ENCODE measurements at places on chromosomes 5 and 9.

GRCh38 chr9:94126844-94127243 lies 42.6 kb downstream of the PTPDC1 start:
- no peak for DNase-seq

GRCh38 chr5:2023196-2023595 lies 140.5 kb upstream of the IRX4 start:
- no peak for DNase-seq

DNA sequence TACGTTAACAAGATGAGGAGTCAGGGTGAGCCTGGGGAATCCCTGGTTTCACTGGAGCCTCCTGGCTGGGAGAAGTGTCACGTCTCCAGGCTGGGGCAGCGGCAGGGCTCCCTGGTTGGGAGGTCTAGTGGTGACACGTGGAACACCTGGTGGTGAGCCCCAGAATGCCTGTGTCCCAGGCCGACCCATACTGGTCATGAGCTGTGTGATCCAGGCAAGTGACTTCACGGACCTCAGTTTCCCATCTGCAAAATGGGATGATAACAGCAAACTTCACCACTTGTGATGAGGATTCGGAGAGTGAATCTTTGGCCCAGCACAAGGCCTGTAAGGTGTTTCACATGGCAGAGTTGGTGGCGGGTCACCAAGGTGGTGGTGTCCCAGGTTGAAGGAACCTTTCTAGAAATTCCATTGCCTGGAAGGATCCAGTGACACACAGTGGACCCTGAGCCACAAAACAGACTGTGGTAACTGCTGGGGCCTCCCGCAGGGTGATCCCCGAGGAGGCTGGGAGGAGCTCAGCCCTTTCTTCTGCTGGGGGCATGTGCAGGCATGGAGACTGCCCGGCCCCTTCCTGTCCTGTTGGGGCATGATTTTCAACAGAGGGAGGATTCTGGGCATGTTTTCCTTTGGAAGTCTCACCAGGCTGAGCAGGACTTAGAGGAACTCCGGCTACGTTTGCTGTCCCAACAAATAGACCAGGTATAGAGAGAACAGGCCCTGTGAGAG lies 153.9 kb upstream of the IER5L start:
- DNase-seq, result no peak

GRCh38 chr5:15538516-15538915 lies 38.5 kb downstream of the FBXL7 start:
- no peak for DNase-seq

DNA sequence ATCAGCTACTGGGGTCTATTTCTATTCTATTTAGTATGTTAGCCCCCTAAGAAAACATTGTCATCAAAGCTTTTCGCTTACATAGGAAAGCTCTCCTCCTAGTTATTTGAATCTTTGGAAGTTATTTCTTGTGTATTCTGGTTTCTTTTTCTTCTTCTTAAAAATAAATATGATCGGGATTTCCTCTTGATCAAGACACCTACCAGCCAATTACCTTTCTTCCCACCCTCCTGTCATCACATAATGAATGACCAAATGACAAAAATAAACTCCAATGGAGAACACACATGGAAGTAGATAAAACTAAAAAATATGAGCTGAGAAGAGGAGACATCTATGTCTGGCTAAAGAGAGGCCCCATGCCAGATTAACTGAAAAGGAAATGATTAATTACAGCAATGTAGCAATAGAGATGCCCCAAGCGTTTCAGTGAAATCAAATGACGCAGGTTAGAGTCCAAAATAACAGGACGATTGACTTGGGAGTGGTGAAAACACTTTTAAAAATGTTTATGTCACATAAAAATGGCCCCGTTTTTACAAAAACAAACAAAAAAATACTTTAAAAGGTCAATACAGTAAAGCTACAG lies 59.5 kb upstream of the PCSK1 start:
- DNase-seq, result no peak

- no peak for DNase-seq
These were observed 7.9 kb downstream of the ELOVL7 start for GRCh38 chr5:60836131-60836530.

DNA sequence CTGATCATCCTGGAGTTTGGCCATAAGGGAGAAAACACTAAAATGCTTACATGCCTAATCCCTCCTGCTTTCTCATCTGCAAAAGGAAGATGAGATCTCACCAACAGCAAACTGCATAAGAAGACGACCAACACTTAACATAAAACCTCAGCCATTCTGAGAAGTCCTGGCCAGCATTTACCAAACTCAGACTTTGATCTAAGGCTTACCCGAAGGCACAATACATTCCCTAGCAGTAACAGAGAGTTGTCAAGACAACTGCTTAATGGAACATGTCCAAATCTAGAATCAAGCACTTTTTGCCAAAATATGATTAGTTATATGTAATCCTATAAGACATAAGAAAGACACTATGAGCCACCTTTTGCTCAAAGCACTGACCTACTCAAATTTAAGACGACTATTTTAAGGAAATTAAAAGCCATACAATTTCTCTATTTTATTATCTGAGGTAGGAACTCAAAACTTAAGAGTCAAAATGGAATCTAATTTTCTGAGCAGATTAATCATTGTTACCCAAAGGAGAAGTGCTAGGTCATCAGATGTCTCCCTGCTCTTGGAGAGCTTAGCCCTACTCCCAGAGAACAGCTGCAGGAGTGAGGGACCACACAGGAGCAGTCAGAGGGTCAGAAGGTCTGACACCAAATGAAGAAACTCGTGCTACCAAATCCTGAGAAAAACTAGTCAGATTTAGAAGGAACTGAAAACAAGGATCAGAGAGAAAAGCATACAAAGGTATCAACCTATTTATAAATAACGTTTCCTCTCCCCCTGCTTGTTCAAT lies 39.3 kb downstream of the EPB41L4A start:
- no peak for DNase-seq

Data from hypothalamus (tissue), 51 donors.